K562 (cell line): ENCODE measurements at places on chromosomes 6 and 20.

GRCh38 chr6:133587546-133588160, 301.3 kb upstream of the TCF21 start:
- DNase-seq: no peak

DNA sequence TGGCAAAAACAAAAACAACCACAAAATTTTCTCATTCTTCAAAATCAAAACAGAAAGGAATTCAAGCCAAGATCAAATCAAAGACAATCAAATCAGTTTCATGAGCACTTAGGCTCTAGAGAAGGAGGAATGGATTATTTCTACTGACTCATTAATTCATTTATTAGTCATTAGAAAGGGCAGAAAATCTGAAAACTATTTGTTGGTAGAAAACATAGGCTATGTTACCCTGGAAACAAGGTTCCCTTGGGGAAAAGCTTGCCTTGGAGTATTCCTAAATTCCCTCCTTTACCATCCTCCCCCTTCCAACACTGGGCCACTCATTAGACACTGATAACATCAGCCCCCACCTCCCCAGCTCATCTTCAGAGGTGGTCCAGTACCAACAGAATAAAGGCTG, 17.5 kb downstream of the KIF16B start:
- DNase-seq: no peak

GRCh38 chr6:128892079-128892478, 9.1 kb downstream of the LAMA2 start:
- no peak for DNase-seq

- DNase-seq: no peak
These were observed 88.1 kb downstream of the HDGFL1 start for GRCh38 chr6:22657352-22657980.

DNA sequence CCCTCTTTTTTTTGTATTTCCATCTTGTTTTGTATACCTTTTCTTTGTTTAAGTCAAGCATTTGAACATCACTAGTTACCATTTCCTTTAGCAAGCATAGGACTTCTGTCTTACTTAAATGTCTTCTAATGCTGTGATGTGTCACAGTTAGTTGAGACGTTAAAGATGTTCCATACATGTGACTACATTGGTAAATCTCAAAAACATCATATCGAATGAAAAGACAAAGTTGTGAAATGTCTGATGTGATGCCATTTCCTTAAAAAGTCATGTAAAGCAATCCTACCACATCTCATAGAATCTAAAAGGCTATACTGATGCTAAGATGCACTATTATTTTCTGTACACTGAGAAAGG, 26.8 kb downstream of the SLC16A10 start:
- DNase-seq: no peak

DNA sequence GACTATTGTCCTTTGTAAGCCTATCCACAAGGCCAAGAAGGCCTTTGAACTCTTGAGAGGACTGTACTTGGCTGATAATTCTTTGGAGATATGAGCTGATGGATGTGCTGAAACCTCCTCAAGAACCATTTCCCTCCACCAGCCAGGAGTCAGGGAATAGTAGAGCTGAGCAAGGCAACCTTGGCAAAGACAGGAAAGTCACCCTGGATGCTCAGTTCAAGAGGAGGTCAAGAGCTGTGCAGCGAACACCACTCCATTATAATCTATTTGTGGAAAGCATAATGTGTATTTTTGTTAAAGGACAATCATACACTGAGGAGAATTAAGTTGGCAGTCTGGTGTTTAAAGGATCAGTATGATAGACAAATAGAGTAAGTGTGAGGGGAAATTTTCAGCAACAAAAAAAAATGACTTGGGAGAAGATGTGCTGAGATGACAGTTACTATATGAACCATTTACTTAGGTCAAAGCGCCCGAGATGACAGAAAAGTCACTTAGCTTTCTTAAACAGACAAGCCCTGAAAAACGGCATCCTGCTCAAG, 177.2 kb upstream of the COL21A1 start:
- no peak for DNase-seq

- DNase-seq: no peak
These were observed 12.4 kb downstream of the ZKSCAN4 start for GRCh38 chr6:28239636-28240035.

DNA sequence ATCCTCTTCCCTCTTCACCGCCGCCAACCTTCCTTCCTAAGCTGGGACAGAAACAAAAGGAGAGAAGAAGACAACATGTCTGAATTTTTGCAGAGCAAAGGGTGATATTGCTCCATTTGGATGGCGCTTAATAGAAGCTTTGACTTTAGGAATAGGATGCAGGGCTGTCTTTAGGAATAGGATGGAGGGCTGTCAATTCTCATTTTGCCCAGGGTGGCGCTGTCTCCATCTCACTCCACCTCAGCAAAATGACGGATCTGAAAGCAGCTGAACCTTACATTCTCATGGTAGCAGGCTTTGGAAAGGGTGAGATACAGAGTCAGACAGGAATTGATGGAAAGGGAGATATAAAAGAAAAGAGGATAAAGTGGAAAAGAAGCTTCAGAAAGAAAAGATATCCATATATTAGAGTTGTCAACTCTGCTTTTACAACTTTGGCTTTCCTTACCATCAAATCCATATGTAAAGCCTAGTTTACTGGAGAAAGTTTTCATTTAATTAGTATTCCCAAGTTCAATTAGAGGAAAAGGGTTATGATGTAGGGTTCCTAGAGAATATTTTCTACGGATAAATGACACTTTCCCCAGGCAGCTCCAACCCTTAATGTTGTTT, 2.4 kb downstream of the MTCL3 start:
- DNase-seq: peak; percentile 25

GRCh38 chr6:162379757-162380409, 347.7 kb downstream of the PRKN start:
- no peak for DNase-seq

DNA sequence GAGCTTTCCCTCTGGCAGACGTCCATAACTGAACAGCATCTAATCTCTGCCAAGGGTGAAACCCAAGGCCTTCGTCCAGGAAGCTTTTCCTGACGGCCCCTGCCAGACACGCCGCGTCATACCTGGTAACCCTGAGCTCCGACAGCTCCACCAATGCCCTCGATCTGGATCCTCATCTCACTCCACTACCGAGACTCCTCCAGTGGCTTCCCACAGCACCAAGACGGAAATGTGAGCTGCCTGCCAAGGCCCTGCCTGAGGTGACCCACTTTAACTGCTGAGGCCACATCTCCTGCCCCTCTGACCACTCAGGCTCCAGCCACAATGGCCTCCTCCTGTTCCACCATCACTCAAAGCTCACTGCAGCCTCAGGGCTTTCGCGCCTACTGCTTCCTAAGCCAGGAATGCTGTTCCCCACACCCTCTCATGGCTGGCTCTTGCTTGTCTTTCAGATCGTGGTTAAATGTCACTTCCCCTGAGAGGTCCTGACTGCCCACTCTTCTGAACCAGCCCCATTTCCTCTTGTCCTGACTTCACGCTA, 143.2 kb downstream of the PREX1 start:
- DNase-seq: no peak

DNA sequence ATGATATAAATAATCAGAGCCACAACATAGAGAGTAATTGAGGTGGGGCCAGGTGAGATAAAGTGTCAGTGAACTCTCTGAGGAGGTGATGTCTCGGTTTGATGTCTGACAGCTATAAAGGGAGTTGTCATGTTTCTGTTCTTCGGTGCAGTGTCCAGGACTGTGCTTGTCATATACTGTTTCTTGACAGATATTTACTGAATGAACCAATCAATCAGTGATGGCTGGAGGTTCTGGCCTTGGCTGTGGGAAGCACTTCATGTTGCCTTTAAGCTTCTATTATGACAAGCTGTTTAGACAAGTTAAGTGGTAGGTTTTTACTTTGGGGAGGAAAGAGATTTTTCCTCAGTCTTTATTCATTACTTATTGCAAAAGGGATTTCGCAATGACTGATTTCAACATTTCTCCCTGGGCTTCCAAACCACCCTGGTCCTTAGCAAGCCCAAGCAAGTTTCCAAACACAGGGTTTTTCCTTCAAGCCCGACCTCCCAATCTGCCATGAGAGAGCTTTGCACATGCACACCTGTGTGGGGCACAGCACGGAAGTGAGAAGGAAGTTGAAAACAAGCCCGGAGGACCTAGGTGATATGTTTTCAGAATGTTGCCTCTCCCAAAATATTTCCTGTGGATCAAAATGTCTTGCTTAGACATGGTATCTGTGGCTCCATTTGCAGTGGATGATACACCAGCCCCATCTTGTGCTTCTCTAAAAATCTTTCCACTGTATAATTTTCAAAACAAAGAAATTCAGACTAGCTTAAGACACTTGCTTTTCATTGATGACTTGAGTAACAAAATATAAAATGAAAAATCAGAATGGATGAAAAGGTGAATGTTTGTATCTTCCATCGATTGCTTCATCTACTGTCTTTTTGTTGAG, 567.3 kb upstream of the BTBD3 start:
- DNase-seq: no peak

DNA sequence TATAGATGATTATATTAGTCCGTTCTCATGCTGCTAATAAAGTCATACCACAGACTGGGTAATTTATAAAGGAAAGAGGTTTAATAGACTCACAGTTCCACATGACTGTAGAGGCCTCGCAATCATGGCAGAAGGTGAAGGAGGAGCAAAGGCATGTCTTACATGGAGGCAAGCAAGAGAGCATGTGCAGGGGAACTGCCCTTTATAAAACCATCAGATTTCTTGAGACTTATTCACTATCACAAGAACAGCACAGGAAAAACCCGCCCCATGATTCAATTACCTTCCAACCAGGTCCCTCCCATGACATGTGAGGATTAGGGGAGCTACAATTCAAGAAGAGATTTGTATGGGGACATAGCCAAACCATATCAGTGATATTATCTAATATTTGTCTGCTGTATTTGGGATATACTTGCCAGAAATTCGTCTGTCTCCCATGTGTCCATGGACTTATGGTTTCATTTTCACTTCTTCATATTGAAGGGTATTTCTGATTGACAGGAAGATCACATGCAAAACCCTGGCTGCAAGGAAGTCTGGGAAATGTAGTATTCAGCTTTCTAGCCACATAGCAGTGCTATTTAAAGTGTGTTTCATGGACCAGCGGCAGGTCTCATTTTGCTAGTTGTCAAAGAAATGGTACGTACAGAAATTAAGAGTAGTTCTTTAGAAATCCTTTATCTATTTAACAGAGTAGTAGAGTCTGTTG, 50.5 kb upstream of the PAK5 start:
- no peak for DNase-seq

DNA sequence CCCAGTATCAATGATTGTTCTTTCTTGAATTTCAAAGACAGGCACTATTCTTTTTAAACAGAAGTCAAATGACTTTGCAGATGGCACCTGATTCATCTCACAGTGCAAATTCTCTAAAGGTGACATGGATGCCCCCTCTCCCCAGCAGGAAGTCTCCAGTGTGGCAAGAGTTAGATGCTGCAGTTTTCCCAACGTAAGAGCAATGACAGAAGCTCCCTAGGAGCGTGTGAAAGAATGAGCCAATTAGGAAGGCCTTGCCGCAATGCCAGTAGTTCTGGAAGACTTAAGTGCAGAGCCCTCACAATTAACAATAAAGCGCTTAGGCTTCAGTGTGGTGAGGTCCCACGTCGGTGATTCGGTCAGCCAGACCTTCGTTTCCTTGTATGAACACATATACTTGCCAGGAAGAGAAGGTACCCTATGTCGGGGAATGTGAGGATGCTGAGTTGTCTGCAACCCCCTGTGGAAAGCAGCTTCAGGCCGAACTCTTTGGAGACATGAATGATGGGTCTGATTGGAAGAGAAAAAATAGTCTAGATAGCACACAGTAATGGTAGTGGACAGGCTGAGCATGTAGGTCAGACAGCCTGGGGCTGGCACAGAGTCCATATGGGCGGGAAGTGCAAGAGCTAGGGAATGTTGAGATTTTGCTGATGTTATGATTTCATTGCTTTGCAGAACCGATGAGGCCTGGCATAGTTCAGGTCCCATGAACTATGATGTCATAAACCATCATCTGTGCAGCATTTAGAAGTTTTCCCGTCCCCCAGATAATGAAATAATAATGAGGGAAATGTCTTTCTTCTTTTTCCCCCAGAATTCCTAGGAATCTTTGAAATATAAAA, 132.6 kb downstream of the PHACTR1 start:
- no peak for DNase-seq

DNA sequence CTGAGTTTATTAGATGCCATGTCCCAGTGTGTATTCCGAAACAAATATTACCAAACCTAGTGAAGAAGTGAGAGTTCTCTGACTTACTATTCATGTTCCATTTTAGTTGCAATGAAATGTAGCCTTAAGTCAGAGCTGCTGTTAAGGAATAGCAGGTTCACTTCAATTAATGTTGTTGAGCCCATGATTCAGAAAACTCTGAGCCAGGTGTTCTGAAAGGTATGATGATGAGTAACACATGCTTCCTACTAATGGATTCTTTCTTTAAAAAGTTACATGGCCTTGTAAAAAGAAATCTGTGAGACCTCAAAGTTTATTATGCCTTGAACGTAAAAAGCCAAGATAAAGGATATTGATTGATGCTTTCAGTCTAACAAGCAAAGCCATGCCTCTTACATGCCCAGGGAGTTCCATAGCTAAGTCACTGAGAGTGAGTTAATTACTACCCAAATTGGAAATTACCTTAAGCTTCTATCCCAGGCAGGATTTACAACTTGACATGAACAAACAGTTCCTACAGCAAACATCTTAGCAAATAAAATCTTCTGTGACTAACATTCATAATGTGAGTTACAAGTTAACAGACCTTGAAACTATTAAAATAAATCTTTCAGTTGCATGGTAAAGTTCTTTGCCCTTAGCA, 122.9 kb downstream of the AKAP7 start:
- no peak for DNase-seq

DNA sequence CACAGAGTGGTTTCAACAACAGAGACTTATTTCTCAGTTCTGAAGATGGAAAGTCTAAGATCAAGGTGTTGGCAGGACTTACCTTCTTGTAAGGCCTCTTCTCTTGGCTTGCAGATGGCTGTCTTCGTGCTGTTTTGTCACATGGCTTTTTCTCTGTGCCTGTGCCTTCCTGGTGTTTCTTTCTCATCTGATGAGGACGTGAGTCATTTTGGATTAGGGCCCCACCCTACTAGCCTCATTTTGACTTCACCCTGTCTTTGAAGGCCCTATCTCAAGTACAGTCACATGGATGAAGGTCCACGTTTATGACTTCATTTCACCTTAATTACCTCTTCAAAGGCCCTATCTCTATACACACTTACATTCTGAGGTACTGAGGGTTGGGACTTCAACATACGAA, 41.4 kb upstream of the LAMA2 start:
- DNase-seq: no peak

DNA sequence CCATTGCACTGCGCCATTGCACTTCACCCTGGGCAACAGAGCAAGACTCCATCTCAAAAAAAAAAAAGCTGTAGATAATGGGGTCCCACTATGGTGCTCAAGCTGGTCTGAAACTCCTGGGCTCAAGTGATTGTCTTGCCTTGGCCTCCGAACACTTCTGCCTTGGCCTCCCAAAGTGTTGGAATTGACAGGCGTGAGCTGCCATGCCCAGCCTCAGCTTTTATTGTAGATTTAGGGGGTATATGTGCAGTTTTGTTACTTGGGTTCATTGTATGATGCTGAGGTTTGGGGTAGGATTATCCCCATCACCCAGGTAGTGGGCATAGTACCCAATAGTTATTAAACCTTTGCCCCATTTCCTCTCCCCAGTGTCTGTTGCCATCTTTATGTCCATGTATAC, 11.4 kb downstream of the HSPA1B start:
- DNase-seq: no peak

GRCh38 chr6:27138406-27138805, 109.1 kb upstream of the PRSS16 start:
- peak; percentile 69 for DNase-seq
